Stimulated activated CD4-positive, alpha-beta T cell treated with anti-CD3 and anti-CD28 coated beads, Interleukin-12 subunit alpha, Interleukin-12 subunit beta, amount 100 ng/mL, for 24 hours (primary cell): ENCODE measurements at places on chromosomes 3 and 15.
A peak's percentile ranks its signal among the peaks of the same experiment; 100 is the strongest.

DNA sequence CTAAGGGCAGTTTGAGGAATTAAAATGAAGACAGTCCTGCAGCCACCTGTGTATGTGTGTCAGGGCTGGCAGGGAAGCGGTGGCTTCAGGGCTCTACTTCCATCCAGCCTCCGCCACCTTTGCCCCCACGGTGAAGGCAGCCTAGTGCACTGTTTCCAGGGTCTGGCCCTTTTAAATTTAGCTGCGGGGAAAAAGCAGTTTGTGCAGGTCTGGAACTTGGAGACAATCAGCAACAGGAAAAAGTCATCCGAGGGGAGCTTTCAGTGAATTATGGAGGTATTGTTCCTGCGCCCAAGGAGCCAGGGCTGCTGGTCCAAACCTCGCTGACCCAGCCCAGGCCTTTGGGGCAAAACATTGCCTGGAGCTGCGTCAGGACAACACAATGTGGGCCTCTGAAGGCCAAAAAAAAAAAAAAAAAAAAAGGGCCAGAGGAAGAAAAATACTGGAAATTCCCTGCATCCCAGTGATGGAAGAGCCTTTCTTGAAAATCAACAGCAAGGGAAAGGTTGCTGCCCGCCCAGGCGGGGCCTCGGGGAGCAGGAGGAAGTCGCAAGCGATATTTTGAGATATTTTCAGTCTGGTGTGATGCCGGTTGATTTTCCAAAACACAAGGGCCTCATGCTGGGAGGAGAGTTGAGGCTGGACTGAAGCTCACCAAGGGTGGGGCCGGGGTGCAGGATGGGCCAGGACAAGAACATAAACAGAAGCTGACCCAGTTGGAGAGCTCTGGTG is 25.5 kb upstream of the FGD5 start:
- no peak for DNase-seq

DNA sequence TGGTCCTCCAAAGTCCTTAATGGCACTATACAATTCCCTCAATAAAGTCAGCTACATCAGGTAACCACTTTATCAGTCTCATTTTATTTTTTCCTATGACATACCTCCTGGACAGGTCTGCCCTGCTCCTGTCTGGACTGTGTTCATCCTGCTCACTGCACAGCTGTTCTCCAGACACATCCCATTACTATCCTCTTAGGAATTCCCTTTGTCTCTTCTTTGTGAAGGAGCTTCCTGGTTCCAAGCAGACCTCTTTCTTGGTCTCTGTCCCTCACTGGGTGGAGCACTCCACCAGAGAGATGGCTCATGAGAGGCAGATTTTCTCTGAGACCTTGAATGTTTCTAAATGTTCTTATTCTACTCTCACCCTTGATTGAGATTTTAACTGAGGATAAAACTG is 60.1 kb downstream of the KY start:
- no peak for DNase-seq

GRCh38 chr3:39423436-39423970 is 17.0 kb downstream of the RPSA start:
- no peak for DNase-seq

GRCh38 chr3:74646094-74646493 is 31.6 kb upstream of the CNTN3 start:
- no peak for DNase-seq

- DNase-seq, result no peak
Observed at GRCh38 chr3:18443665-18444594, 18.8 kb upstream of the SATB1 start.

GRCh38 chr3:53236112-53236841 is 19.5 kb downstream of the TKT start:
- no peak for DNase-seq

GRCh38 chr3:120642368-120642948 is 39.6 kb downstream of the HGD start:
- no peak for DNase-seq

GRCh38 chr3:42190701-42191442 is 75.1 kb downstream of the CCK start:
- peak; percentile 33 for DNase-seq

GRCh38 chr3:131526801-131527347 is 24.1 kb upstream of the MRPL3 start:
- DNase-seq, result no peak
